NCI-H1417 treated with DMSO at 0.1 percent for 48 hours (cell line): ENCODE measurements at places on chromosomes 7 and 10.

GRCh38 chr10:129411393-129411705 lies 55.7 kb upstream of the MGMT start:
- DNase-seq, result no peak

- no peak for DNase-seq
Observed at GRCh38 chr10:112258407-112258806, 24.8 kb upstream of the TECTB start.

DNA sequence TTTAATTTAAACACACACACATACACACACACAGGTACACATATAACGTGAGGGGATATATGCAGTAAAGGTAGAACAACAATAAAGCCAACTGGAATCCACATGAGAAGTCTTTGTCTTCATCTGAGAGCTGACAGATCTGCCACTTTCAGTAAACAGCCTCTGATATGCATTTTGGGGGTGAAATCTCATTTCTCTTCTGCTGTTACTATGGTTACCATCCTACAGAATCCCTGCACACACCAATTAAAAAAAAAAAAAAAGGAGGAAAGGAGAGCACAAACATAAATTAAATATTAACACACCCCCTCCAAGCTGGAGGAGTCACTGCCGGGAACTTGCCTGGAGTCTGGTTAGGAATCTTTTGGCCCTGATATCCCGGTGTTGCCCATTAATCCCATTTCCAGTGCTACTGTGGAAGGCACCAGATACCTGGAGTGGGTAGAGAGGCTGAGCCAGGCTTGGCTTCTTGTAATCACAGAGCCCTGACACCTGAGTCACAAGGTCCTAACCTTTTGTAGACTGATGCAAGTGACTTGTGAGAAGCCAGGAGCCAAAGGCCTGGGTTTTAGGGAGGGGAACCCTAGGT lies 169.1 kb downstream of the LHFPL3 start:
- DNase-seq, result no peak

DNA sequence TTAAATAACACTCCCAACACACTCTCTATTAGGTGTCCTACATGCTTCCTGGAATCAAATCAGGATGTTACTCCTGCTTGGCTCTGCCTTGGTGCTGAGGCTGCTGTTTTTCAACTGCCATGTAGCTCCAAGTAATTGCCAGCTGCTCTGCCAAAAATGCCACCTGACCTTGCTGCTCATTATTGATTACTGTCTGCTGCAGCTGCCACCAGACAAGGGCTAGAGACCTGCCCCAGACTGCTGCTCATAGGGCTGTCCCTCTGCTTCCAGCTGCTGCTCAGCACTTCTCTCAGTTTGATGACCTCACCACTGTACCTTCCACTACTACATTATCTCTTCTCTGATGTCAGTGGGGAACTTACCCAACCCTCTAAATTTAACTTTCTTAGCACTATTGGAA lies 102.5 kb downstream of the PCLO start:
- DNase-seq, result peak; percentile 47

- no peak for DNase-seq
Observed at GRCh38 chr7:30348083-30348560, 63.7 kb downstream of the ZNRF2 start.

- no peak for DNase-seq
Observed at GRCh38 chr7:43632746-43633145, 49.8 kb downstream of the STK17A start.

- DNase-seq, result no peak
Observed at GRCh38 chr7:97013134-97013844, 7.9 kb downstream of the DLX6 start.

DNA sequence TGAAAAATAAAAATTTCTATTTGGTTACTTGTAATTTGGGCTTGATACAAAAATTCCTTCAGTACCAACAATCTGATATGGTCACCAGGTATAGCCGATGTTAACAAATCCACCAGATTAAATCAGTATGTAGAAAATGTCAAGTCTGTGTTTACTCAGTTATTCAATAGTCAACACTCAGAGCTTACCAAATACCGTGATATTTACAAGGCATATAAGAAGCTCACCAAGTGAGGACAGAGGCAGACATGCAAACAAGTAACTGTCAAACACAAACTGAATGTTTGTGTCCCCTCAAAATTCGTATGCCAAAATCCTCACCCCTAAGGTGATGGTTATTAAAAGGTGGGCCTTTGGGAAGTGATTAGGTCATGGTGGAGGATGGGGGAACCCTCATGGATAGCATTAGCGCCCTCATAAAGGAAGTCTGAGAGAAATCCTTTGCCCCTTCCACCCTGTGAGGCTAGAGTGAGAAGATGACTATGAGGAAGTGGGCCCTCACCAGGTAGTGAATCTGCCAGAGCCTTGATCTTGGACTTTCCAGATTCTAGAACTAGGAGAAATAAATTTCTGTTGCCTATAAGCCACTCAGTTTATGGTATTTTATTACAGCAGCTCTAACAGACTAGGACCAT lies 63.1 kb downstream of the TES start:
- DNase-seq, result no peak

DNA sequence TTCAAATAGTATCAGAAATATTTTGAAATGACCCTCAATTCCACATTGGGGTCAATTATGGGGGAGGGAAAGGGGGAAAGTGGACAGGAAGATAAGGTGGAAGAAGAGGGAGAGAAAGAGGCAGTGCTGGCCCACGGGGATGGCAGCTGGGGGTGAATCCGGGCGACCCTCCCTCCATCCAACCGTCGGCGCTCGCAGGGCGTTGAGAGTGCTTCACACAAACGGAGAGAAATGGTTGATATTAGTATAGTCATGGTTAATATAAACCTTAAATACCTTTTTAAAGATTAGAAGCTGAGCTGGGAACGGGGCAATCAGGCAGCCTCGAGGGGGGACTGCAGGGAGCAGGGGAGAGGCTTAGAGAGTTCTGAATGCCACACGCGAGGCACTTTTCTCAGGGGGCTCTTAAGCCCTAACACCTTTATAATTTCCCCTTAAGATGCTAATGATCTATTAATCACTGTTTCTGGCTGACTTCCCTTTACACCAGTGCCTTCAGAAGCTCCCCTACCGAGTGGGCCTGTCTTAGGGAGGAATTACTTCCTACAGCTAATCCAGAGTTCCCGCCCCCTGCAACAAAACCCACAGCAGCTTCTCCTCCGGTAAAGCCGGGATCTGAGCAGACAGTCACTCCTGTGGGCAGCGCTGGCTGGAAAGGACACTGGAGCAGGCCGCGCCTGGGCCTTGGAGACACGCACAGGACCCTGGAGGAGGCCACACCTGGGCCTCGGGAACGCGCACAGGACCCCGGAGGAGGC lies 39.5 kb downstream of the PRKAG2 start:
- no peak for DNase-seq

GRCh38 chr10:5961405-5962100 lies 15.8 kb downstream of the IL15RA start:
- no peak for DNase-seq

- no peak for DNase-seq
Observed at GRCh38 chr10:389261-389790, 254.1 kb downstream of the ZMYND11 start.

DNA sequence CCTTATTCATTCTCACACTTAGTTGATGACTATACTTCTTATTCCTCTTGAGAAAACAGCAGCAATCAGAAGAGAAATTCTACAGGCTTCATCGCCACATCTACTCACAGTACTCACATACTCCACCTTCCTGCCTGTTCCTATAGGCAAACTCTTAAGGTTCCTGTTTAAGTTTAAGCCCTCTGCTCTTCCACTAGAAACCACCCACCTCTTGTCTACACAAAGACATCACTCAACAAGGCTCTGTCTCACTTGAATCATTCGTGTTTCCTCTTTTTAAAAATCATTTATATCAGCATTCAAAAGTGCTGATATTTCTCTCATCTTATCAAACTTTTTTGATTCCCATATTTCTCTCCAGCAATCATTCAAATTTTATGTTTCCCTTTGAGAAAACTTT lies 85.5 kb upstream of the ADO start:
- DNase-seq, result no peak

- no peak for DNase-seq
Observed at GRCh38 chr10:127945341-127945758, 38.4 kb downstream of the PTPRE start.

- DNase-seq, result no peak
Observed at GRCh38 chr7:2633538-2634266, 1.9 kb downstream of the TTYH3 start.

DNA sequence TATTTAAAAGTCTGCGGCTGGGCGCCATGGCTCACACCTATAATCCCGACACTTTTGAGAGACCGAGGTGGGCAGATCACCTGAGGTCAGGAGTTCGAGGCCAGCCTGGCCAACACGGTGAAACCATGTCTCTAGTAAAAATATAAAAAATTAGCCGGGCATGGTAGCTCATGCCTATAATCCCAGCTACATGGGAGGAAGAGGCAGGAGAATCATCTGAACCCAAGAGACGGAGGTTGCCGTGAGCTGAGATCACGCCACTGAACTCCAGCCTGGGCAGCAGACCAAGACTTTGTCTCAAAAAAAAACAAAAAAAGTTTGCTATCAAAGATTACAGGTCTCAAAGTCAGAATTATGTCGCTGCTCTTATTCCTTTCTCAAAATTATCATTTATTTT lies 55.5 kb downstream of the HIBADH start:
- DNase-seq, result no peak

DNA sequence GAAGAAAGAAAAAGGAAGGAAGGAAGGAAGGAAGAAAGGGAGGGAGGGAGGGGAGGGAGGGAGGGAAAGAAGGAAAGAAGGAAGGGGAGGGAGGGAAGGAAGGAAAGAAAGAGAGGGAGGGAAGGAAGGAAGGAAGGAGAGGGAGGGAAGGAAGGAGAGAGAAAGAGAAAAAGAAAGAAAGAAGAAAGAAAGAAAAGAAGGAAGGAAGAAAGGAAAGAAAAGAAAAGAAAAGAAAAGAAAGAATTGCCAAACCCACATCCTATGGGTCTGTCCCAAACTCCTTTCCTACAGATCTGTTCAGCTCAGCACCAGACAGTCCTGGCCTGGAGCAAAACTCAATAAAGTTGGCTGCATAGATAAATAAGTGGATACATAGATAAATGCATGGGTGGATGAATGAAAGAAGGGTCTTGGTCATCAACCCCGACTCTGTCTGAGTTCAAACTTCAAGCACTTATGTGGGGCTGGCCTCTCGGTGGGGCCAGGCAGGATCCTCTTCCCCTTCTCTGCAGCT lies 17.2 kb upstream of the TLX1 start:
- no peak for DNase-seq

- no peak for DNase-seq
Observed at GRCh38 chr7:123744416-123744815, 4.4 kb downstream of the WASL start.

- no peak for DNase-seq
Observed at GRCh38 chr7:148856578-148856881, 27.6 kb downstream of the EZH2 start.

DNA sequence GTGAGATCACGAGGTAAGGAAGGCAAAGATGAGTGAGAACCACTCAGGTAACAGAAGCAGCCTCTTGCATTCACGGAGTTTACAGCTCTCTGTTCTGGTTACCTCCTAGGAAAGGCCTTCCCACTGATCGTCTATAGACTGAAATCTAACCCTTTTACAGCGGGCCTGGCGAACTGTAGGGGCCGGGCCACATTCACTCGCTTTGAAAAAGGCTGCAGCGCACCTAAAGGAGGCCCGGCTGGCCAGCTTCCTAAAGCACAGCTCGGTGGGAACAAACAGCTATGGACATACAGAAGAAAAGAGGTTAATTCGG lies 565 bp downstream of the ATP5MK start:
- DNase-seq, result no peak

GRCh38 chr7:68321076-68321639 lies 1277.1 kb upstream of the AUTS2 start:
- no peak for DNase-seq

DNA sequence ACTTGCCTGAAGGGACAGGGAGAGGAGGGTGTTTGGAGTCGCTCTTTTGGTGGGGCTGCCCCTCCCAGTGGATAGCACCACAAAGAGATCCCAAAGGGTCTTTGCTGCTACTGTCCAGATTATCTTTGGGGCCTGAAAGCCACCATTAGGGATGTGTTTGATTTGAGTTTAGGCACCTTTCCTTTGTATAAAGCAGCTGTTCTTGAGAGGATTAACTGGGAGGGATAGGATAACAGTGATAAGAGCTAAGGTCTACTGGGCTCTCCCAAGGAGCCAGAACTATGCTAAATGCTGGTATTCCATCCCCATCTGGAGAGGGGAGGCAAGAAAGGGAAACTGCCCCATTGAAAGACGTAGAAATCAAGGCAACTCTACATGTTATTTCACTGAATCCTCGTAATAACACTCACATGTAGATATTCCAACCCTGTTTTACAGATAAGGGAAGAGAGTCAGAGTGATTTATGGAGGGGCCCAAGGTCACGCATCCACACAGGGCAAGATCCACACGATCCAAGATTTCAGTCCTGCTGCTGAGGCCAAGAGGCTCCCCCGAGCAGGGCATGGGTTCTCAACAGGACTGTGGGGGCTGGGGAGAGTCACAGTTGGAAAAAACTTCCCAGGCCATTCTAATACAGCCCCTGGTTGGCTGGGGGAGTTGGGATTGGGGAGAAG lies 11.1 kb upstream of the TCF7L2 start:
- no peak for DNase-seq

- DNase-seq, result no peak
Observed at GRCh38 chr10:77888356-77888703, 38.2 kb downstream of the DLG5 start.

DNA sequence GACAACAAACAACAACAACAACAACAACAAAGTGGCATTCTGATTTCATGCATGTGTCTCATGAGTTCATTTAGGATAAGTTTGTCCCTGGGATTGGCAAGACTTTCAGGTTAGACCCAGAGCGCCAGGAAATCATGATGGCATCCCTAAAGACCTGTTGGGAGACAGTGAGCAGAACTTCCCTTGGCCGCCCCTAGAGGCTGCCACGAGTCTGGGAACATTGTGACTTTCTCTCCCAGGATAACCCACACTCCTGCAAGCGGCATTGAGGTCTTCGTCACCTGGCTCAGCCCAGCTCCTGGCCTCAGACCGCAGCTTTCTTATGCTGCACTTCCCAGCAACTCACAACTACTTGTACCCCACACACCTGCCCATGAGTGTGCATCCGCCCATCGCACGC lies 80.5 kb upstream of the RNF32 start:
- DNase-seq, result no peak

DNA sequence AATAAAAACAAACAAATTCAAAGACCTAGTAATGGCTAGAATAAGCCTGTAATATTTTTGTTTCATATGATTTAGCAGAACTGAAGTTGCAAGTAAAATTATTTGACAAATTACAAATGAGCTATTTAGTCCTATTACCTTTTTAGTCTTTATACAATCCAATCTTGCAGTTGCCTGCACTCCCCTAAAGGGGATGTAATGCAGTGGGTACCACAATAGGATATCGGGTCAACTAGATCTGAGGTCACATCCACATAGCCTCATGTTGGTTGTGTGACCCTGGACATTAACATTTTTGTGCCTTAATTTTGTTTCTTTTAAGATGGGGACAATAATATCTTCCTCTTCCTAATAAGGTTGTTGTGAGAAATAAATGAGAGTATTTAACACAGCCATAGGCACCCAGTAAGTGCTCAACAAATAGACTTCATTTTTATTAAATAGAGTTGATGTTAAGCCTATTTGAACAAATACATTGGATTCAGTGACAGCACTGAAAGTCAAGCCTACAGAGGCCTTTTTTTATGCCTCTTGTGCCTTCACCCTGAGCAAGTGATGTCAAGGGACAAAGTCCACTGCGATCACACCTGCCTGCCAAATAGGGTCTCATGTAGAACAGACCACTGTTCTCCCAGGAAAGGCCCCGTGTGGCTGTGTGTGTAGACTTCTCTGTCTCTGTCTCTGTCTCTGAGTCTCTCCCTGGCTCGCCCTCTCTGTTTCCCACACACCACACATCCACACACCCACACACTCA lies 124.8 kb downstream of the EVX1 start:
- no peak for DNase-seq
